Esophagus squamous epithelium (tissue), 5 donors: ENCODE measurements at places on chromosomes 6 and 20. TPM values are rescaled to one million over a fixed set of nuclear protein-coding genes. Genes with fewer than 3 reads are reported as not detected.

- H3K4me1 ChIP-seq, result peaks cover 27% of the 10 kb centered on the region
- DNase-seq, result no peak
- H3K27ac ChIP-seq, result no peak overlapping the region
- H3K4me3 ChIP-seq, result no peak overlapping the region
- no peaks in the 10 kb centered on the region for H3K36me3 ChIP-seq
Measured at GRCh38 chr20:17508756-17509155, 22.4 kb downstream of the BFSP1 start.

The EPHA7 gene
- total RNA-seq, result not detected

The CTAGE9 gene
- total RNA-seq, result not detected

DNA sequence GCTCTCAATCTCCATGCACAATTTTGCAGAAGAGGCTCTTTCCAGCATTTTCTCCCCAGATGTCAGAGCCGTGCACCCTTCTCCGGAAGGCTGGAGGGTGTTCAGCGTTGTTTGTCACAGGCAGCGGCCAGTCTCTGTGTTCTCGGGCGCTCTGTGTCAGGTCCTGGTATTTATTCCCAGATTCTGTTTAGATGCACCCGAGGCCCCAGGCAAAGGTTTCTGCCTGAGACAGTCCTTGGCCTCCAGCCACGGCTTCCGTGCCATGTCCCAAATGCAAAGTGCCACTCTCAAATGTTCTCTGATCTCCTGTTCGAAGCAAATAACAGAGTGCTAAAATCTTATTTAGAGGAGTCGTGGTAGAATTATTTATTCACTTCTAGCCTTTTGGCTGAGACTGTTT lies 140.3 kb upstream of the AGPAT4 start:
- H3K4me3 ChIP-seq, result no peak overlapping the region
- H3K27me3 ChIP-seq, result no peaks in the 10 kb centered on the region
- no peaks in the 10 kb centered on the region for H3K36me3 ChIP-seq
- peaks cover 49% of the 10 kb centered on the region for H3K4me1 ChIP-seq
- H3K27ac ChIP-seq, result no peak overlapping the region
- no peak for DNase-seq

GRCh38 chr6:19713411-19713810 lies 123.8 kb upstream of the ID4 start:
- H3K36me3 ChIP-seq, result no peaks in the 10 kb centered on the region
- H3K4me1 ChIP-seq, result no peaks in the 10 kb centered on the region
- no peak for DNase-seq

DNA sequence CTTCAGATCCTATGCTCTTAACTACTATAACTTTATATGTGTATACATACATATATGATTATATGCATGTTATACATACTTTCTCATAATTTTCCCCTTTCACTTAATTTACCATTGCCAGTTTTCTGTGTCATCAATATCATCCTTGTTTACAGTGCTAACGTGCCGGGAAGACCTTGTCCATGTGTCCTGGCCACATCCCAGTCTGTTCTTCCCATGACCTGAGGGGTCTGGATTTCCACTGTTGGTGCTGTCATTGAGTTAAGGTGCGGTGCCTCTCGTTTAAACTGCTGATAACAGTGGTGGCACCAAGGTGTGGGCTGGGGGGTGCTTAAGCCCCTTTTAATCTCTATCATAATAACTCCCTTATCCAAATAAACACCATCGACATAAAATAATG lies 8.5 kb upstream of the SDCBP2 start:
- H3K4me3 ChIP-seq, result no peak overlapping the region
- H3K36me3 ChIP-seq, result no peaks in the 10 kb centered on the region
- peaks cover 19% of the 10 kb centered on the region for H3K4me1 ChIP-seq
- H3K27me3 ChIP-seq, result no peaks in the 10 kb centered on the region
- no peak overlapping the region for H3K27ac ChIP-seq

The OPRL1 gene
- not detected for total RNA-seq

The VSX1 gene
- not detected for total RNA-seq

DNA sequence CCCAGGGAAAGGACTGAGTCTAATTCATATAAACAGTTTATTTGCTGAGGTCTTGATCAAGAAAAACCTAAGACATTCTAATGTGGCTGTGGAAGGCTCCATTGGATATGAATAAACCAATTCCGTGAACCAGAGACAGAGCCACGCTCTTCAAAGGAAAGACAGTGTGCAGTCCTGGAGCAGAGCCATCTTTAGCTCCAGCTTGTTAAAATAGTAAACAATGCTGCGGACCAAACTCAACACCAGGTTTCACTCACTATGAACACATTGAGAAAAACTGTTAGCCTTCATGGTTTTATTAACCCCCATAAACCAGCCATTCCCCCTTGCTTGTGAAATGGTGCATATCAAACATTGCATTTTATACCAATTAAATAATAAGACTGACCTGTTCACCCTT lies 61.9 kb downstream of the COL9A1 start:
- H3K27ac ChIP-seq, result no peak overlapping the region
- no peak for DNase-seq
- no peaks in the 10 kb centered on the region for H3K4me1 ChIP-seq
- no peak overlapping the region for H3K4me3 ChIP-seq

GRCh38 chr20:44074252-44075151 lies 112.5 kb downstream of the JPH2 start:
- no peak for DNase-seq
- peaks cover 5% of the 10 kb centered on the region for H3K27me3 ChIP-seq
- no peak overlapping the region for H3K4me3 ChIP-seq
- no peaks in the 10 kb centered on the region for H3K4me1 ChIP-seq
- H3K27ac ChIP-seq, result no peak overlapping the region

The DOK5 gene
- 0.38 TPM for total RNA-seq

The PHACTR1 gene
- total RNA-seq, result 1.5 TPM

DNA sequence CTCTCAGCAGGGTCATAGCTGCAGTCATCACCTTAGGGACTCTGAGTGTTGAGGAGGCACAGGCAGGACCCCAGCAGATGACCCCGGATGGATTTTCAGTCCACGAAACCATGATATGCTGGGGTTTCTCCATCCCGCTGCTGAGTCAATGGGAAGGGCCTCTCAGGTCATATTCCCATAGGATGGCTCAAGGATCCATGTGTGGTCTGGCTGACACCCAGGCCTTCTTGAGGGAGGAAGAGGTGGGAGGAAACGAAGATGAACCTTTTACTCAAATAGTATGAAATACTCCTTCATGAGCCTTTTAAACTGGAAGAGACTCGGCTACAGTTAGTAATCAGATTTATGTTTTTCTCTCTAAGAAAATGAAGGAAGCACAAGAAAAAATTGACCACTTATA lies 10.3 kb upstream of the RALY start:
- H3K4me3 ChIP-seq, result no peak overlapping the region
- H3K27ac ChIP-seq, result no peak overlapping the region
- H3K36me3 ChIP-seq, result no peaks in the 10 kb centered on the region

GRCh38 chr6:167721291-167721690 lies 105.4 kb upstream of the AFDN start:
- H3K4me1 ChIP-seq, result no peaks in the 10 kb centered on the region
- H3K27ac ChIP-seq, result no peak overlapping the region
- H3K27me3 ChIP-seq, result no peaks in the 10 kb centered on the region
- H3K4me3 ChIP-seq, result no peak overlapping the region

- no peak for DNase-seq
- H3K36me3 ChIP-seq, result no peaks in the 10 kb centered on the region
- no peak overlapping the region for H3K4me3 ChIP-seq
Measured at GRCh38 chr6:1757131-1757530, 147.4 kb downstream of the FOXC1 start.

GRCh38 chr6:35703554-35703953 lies 14.8 kb upstream of the FKBP5 start:
- no peaks in the 10 kb centered on the region for H3K4me1 ChIP-seq
- H3K36me3 ChIP-seq, result no peaks in the 10 kb centered on the region
- no peak overlapping the region for H3K27ac ChIP-seq
- no peak overlapping the region for H3K4me3 ChIP-seq

GRCh38 chr6:4404415-4404814 lies 269.0 kb upstream of the ECI2 start:
- peaks cover 13% of the 10 kb centered on the region for H3K4me1 ChIP-seq
- H3K27ac ChIP-seq, result no peak overlapping the region
- H3K4me3 ChIP-seq, result no peak overlapping the region
- no peaks in the 10 kb centered on the region for H3K36me3 ChIP-seq
- no peaks in the 10 kb centered on the region for H3K27me3 ChIP-seq
